ENCODE measurements at places on chromosomes 16 and 17.

DNA sequence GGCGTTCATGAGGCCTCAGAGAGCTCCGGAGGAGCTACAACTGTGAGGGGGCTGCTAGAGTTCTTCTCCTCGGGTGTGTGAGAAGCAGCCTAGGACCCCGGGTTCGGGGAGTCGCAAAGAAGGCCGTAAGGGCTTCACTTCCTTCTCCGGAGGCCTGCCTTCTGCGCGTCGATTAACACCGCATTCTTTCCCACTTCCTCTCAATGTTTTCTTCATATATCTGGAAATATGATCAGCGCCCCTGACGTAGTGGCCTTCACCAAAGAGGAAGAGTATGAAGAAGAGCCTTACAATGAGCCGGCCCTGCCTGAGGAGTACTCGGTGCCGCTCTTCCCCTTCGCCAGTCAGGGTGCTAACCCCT, 449 bp downstream of the SMCR8 start:
- DNase-seq, result no peak

DNA sequence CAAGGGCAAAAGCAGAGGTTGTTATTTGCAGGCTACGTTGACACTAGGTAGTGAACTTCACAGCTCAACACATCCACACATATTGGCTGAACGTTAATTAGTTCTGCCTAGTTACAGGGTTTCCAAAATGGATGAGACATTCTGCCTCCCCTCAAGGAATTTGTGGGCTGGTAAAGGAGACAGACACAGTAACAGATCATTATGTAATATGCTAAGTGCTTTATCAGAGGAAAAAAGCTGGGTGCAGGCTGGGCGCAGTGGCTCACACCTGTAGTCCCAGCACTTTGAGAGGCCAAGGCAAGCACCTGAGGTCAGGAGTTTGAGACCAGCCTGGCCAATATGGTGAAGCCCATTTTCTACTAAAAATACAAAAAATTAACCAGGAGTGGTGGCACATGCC, 26.2 kb downstream of the BMERB1 start:
- no peak for DNase-seq

DNA sequence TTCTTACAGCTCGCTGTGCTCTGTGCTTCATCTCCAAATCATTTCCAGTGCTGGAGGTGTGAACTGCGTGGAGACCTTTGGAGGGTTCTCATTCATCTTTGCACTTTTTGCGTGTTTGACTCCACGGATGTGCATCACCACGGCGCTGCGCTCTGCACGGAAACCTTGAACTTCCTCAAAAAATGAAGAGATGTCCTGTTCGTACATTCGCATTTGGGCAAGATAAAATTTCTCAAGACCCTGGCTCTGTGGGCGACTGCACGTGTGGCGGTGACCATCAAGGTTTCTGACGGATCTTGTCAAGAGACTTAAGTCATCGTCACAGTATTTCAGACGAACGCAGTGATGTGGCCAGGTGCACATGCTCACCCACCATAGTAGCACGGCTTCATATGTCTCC, 10.3 kb upstream of the PVALEF start:
- no peak for DNase-seq

DNA sequence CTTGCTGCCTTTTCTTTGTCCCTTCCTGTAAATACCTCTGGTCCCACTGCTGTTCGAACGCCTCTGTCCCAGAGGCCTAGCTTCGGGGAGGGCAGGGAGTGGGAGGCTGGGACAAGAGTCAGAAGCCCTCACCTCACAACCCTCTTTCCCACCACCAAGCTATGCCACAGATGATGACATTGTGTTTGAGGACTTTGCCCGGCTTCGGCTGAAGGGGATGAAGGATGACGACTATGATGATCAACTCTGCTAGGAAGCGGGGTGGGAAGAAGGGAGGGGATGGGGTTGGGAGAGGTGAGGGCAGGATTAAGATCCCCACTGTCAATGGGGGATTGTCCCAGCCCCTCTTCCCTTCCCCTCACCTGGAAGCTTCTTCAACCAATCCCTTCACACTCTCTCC, 10.4 kb downstream of the ARRB2 start:
- no peak for DNase-seq

DNA sequence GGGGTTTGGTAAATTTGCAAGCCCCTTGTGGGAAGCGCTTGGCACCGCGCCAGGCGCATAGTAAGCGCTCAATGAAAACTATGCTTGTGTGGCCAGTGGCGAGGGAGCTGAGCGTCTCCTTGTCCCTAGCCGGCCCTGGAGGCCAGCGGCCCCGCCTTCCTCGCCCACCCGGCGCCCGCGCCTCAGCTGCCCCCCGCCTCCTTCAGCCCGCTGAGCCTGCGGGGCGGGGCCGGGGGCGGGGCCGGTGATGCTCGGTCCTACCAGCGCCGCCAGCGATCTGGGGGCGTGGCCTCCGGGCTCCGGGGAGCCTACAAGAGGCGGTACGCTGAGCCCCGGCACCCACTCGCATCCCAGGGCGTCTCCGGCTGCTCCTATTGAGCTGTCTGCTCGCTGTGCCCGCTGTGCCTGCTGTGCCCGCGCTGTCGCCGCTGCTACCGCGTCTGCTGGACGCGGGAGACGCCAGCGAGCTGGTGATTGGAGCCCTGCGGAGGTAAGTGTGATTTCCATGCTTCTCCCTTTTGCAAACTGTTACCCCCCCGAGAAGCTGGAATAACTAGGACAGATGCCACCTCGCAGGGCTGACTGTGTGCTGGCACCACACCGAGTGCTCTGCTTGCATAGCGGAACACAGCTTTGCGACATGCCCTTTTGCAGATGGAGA, at the start of gene CRISPLD2:
Gene CRISPLD2 (plus strand): TSS at position 342 of the 661 bp plus-strand sequence. CDS start 18,511 bp downstream, outside the sequence.
- DNase-seq, result peak; percentile 56

DNA sequence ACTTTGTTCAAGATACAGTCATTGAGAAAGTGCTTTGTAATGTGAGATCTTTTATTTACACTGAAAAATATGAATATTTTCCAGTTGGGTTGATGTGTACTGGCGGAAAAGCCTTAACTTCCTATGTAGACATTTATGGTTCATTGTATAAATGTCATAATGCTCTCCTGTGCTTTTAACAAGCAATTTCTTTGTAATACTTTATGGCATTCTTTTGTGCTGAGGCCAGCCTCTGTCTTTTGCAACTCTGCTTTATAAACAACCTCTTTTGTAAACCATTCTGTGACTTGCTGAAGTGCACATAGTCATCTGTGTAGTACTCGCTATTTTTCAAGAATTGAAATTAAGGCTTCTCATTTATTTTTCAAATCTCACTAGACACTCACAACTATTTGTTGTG, 291.2 kb downstream of the CDH11 start:
- DNase-seq, result no peak

DNA sequence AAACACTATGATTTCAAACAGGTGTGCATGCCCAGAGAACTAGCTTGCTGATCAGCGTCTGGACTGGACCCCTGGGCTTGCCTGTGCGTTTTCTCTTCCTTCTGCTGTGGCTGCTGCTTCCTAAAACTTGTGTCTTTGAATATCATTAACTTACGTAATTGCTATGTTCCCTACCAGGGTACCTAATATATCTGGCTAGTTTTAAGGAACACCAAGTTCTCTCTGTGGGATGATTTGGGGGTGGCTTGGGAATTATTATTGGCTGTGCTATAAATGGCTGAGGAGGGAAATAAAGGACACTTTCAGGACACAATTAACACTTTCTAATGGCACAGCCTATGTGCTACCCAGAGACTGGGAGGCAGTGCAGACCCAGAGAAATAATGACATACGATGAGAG, 606.0 kb upstream of the RBFOX1 start:
- DNase-seq, result no peak

DNA sequence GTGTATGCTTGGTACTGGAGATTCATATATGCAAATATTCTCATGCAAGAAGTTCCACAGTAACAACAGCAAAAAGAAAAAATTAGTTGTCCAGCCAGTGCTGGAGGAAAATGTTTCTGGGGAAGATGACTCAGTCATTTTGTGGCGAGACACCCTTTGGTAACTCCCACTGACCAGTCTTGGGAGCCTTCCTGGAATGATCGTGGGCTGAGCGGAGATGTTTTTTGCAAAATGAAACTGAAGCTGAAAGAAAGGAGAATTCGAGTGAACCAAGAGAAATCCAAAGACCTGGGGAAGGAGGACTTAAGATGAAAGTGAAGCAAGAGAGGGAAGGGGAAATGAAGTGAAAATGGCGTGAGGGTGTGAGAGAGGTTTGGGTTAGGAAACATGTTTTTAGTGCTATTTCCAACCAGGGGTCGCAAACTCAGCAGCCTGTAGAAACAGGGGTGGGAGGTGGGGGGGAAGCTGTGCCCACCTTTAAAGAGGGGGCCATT, 5.2 kb downstream of the ITPRIPL2 start:
- DNase-seq, result no peak

GRCh38 chr17:16980813-16981731, 9.2 kb upstream of the TNFRSF13B start:
- no peak for DNase-seq

GRCh38 chr16:27377666-27378485, 24.1 kb upstream of the IL21R start:
- DNase-seq, result no peak

GRCh38 chr17:44967026-44967906, 837 bp downstream of the C1QL1 start:
- no peak for DNase-seq

GRCh38 chr16:68370581-68371275, 59.9 kb downstream of the PRMT7 start:
- no peak for DNase-seq

DNA sequence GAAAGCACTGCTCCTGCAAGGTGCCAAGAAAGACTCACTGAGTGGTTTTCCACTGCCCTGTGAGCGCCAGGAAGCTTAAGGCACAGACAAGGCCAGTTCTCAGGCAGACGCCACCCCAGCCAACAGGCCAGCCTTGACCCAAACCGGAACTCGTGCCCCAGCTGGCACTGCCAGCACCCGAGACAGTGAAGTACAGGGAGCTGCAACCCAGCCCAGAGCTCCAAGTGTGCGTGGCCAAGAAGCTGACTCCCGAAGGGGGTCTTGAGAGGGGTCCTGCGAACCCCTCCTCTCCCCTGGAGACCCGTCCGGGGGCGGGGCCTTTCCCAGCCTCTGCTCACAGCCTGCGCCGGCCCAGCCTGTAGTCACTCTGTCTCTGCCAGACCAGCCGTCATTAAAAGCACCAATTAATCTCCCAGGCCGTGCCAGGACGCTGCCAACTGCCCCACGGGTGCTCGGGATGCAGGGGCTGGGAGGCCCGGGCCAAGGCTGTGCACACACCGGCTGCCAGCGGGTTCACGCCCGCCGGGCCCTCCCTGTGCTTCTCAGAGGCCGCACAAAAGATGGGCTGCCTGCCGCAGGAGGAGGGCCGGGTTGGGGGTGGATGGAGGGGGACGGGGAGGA, 4.4 kb upstream of the SOX8 start:
- DNase-seq, result no peak

DNA sequence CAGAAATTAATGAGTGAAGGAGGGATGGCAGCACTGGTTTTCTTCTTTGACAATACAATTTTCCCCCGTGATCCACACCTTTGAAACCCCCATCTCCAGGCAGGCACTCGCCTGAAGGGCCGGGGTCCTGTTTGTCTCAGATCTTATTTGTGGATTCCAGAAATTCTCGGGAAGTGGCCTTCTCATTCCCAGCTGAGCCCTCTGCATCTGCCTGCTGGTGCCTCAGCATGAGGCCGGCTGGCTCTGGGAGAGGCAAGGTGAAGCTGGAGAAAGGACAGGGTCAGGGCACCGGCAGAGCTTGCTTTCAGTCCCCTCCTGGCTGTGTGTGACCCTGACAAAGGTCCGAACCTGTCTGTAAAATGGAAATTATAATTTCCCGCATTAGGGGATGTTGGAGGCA, 35.8 kb upstream of the C1QL1 start:
- DNase-seq, result no peak

- peak; percentile 90 for DNase-seq
Observed at GRCh38 chr17:80984749-80985148, 6.9 kb upstream of the CHMP6 start.

GRCh38 chr16:70529051-70529777, 5.6 kb downstream of the SF3B3 start:
- DNase-seq, result no peak

- no peak for DNase-seq
Observed at GRCh38 chr16:19657831-19658230, 60.2 kb downstream of the KNOP1 start.

GRCh38 chr16:54071514-54071913, 215.1 kb downstream of the IRX3 start:
- no peak for DNase-seq

DNA sequence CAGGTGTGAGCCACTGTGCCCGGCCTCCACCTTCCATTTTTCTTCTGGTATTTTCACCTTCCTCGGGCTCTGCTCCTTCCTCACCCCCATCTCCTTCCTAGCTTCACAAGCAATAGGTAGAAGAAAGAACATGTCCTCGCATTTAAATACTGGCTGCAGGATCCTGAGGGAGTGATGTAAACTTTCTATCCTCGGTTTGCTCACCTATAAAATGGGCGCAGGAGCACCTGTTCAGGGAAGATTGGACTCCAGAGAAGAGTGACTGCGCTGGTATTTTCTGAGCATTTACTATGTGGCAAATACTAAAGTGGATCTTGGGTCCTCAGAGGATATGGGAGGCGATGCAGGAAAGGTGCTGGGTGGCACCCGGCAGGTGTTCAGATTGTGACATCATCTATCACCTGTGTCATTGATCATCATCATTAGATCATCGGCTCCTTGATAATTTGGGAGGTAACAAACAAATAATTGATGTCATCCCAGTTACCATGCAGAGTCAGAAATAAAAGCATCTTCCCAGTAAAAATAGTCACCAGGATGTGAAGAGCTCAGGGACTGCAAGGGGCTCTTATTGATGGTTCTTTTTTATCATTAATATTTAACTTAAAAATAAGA, 72.8 kb downstream of the FOXL1 start:
- DNase-seq, result no peak

GRCh38 chr17:56488800-56489199, 104.7 kb upstream of the NOG start:
- DNase-seq, result no peak

- no peak for DNase-seq
Observed at GRCh38 chr16:69880640-69881133, 70.4 kb upstream of the CLEC18A start.

- DNase-seq, result no peak
Observed at GRCh38 chr16:28543072-28543471, 4.3 kb upstream of the NUPR1 start.

- peak; percentile 55 for DNase-seq
Observed at GRCh38 chr16:25064937-25065336, 46.6 kb upstream of the LCMT1 start.

- no peak for DNase-seq
Observed at GRCh38 chr16:69927056-69927757, 23.9 kb upstream of the CLEC18A start.
